ENCODE measurements at places on chromosomes 12 and 14.

DNA sequence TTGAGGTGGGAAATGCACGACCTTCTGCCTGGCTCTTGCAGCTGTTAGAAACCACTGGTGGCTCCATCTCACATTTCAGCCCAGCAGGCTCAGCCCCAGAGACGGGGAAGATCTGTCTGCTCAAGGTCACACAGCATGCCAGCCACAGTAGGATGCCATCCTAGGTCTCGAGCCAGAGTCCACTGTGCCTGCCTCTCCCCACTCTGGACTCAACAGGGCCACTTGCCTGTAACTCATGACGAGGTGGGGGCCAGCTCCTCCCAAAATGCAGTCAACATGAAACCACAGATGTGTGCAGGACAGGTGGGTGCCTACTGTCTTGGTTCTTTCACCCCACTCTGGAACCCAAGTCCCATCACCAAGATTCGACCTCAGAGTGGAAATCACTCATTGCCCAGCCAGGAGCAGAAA lies 23.2 kb downstream of the BCL11B start:
- DNase-seq: no peak

DNA sequence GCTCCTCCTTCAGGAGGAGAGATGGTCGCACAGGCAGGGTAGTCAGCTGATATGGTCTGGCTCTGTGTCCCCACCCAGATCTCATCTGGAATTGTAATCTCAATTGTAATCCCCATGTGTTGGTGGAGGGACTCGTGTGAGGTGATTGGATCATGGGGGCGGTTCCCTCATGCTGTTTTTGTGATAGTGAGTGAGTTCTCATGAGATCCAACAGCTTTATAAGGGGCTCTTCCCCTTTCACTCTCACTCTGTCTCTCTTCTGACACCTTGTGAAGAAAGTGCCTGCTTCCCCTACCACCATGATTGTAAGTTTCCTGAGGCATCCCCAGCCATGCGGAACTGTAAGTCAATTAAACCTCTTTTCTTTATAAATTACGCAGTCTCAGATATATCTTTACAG lies 218.9 kb upstream of the TMTC1 start:
- no peak for DNase-seq

DNA sequence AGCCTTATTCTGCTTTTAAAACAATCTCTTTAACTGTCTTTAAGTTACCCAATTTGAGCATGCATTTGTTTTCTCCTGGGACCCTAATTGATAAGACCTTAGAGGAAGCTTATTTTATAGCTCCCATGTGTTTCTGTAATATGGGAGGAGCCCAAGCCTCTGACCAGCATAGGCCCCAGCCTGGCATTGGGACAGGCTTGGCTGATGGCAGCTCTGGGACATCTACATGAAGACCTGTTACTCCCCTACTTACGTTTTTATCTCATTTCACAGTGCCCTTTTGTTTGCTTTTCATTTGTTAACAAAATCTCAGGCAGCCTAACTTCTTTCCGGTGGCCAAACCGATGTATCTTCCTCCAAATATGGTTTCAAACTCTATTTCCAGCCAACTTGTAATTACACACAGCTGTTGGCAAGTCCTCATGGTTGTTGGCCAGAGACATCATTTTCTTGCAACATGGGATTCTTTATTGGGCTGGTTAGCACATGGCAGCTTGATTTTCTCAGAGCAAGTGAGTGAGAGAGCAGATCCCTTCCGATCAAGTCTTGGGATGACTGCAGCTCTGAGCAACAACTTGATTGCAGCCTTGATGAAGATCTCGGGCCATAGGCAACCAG lies 1117.5 kb downstream of the AACS start:
- no peak for DNase-seq

DNA sequence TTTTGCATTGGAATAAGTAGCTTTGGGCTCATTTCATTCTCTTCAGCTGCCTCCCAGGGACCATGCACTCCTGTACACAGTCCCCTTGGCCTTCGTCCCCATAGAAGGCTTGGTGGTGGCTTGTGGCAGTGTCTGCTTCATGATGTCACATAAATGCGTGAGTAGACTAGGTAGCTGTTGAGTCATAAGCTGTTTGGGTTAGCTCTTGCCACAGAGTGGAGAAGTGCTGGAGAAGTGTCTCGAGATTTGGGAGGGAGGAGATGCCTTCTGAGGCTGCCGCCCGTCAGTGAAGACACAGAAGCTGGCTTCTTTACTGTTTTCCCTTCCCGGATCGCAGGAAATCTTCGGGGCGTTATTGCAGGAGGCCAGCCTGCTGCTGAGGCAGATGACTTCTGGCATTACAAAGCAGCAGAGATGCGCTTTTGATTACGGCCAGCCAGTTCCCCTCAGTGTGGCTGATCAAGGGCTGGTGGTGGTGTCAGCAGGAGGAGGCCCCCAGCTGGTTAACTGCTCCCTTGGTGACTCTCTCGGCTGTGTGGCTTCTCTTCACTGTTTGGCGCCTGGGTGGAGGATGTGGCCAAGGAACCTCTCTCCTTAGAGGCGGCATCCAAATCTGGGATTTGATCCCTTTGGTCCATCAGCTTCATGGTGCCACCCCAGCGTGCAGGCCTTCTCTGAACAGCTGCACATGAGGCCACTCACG lies 67.6 kb downstream of the AACS start:
- no peak for DNase-seq

- no peak for DNase-seq
These were observed 240.3 kb upstream of the TMPO start for GRCh38 chr12:98275131-98275475.

GRCh38 chr14:101125313-101125712 lies 221.8 kb upstream of the RTL1 start:
- DNase-seq: no peak

DNA sequence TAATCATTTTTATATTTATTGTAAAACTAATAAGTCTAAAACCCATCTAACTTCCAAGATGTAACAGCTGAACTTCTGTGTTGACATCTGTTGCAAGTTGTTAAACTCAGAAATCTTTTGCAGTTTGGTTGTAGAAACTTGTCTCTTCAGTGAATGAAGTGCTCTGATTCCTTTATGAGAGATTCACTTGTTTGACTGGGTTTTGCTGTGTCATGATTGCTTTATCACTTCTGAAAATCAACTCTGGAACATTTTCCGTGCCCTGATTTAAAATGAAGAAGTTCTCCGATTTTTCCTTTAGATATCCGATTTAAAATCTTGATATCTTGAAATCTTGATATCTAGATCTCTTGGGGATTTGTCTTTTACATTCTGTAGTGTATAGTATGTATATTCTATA lies 65.1 kb downstream of the DIP2B start:
- peak; percentile 16 for DNase-seq

DNA sequence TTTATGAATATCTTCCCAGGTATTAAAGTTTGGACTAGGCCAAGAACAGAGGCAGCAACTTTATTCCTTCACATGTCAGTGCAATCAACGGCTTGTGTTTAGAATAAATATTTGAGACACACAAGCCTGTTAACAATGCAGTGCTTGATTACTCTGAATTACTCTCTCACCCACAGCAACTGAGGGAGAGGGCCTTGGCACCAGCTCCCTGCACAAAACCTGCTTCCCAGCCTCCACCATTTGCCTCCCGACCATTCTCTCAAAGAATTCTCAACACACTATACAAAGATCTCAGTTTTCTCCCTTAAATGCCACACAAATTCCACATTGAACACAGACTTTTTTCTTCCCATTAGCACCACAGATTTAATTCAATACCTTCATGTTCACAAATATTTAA lies 77.0 kb downstream of the STON2 start:
- DNase-seq: no peak

DNA sequence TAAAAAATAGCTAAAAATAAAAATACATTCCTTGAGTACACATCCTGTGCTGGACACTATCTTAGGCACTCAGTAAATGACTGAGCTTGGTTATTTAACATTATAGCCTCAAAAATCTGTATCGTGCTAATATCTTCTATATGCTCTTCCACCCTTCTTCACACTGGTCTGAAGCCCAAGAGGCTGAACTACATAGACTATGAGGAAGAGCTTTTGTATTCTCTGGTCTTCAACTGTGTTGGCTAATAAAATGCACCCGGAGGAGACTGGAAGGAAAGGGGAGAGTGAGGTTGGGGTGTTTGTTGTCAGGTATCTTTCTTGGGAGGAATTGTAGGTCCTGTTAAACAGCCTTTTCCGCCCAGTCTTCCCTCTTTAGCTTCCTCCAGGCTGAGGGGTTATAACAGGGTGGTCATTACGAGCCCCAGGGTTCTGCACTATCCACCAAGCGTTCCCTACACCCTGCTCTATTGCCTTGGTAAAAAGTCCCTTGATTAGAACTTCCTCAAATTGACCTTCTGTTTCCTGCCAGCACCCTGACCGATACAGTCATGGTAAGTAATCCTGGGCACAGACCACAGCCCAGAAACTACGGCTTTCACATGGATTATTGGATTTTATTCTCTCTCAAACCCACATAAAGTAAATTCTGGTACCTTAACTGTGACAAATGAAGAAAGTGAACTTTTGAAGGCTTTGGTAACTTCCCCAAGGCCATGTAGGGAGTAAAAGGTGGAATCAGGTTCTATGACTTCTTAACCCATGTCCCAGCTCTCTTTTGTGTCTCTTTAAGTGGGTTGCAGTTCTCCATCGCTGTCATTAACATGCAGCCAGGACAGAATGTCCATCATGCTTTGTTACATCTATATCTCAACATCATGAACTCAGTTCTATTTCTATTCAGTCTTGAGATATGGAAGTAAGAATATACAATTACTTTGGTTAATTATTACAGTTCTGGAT lies 71.3 kb downstream of the PTHLH start:
- no peak for DNase-seq

DNA sequence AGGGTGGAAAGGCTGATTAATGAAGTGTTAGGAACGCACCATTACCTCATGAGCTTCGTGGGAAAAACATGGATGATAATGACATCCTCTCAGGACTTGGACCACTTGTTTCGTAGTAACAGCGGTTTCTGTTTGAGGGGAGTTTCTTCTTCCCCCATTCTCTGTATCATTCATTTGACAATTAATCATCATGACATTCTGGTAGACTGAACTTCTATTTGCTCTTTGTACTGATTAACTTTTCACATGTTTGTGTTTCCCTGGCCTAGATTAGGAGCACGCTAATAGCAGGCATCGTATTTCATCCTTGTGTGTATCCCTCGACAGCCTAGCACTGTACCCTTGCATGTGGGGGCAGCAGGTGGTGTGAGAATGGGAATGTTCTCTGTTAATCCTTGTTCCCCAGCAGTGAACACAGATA lies 8.0 kb downstream of the LRRC74A start:
- no peak for DNase-seq

DNA sequence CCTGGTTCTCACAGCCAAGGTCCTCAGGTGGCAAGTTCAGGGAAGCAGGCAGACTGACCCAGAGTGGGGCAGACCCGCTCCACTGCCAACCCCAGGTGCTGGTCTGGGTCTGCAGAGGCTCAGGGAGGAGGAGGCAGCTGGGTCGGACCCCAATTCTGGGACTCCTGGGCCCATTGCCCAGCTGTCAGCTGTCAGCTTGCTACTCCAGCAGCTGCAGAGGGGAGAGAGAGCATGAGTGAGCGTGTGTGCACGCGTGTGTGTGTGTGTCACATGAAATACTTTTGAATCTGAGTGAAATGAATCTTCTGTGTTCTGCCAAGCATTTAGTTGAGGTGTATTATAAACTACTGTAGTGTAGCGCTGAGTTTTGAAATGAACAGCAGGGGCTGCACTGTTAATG lies 30.8 kb downstream of the XRCC3 start:
- DNase-seq: no peak

GRCh38 chr12:89389755-89390661 lies 37.7 kb upstream of the DUSP6 start:
- DNase-seq: no peak

- no peak for DNase-seq
These were observed 22.2 kb upstream of the PRICKLE1 start for GRCh38 chr12:42611571-42612230.
